ENCODE measurements at places on chromosomes 16 and 17.

- no peak for DNase-seq
These were observed 55.4 kb upstream of the HAPSTR1 start for GRCh38 chr16:9035996-9036395.

DNA sequence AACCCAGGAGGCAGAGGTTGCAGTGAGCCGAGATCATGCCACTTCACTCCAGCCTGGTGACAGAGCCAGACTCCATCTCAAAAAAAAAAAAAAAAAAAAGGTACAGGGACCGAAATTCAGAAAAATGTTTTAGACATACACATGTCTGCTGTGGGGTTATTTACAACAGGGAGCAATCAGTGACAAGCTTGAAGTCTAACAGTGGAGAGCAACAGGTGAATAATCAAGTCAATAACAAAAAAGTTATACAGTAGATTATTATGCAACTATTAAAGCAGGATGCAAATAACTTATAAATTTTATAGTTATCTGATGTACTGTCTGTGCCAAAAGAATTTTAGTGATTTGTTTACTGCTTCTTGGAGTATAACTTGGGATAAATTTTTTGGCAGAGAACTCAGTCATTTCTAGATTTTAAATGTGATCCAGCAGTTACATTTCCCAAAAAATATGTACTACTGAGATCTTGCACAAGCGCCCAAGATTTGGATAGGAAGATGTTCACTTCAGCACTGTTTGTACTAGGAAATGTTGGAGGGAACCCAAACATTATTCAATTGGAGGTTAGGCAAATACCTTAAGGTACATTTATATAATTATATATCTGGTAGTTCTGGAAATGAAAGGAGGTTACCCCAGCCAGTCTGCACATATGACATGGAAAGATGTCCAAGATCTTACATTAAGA lies 34.1 kb downstream of the EEF2K start:
- DNase-seq = no peak

GRCh38 chr17:64073771-64074703 lies 53.6 kb upstream of the ICAM2 start:
- DNase-seq = no peak

DNA sequence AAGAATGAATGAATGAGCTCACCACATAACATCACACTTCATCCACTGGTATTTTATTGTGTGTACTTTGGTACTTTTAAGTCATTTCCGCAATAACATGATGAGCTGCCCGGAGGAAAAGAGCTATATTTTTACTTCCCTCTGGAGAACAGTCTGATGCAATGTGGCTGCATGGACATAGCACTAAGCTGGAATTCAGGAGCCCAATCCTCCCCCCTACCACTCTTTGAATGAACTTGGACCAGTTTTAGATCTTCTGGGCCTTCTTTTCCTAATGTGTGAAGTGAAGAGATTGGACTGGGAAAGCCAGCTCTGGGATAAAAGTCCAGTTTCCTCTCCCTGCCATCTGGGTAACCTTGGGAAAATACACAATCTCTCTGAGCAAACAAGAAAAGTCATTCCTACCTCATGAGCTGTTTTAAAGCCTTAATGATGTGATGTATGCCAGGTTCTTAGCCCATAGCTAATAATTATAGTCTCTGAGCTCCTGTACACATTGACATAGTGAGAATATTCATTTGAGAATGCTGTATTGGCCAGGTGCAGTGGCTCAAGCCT lies 79.3 kb downstream of the ABCC12 start:
- DNase-seq = no peak

DNA sequence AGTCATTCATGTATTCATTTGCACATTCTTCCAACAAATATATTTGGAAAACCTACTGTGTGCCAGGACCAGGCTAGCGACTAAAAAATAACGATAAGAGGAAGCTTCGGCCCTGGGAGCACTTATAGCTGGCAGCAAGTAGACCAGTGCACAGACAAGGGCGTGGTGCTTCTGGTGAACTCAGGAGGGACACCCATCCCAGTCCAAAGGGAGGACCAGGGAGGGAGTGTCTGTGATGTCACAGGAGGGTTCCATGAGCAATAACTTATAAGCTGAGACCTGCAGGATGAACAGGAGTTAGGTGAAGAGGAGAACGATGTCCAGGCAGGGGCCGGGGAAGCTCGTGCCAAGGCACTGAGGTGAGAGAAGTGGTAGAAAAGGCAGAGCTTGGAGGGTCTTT lies 17.4 kb upstream of the PHOSPHO1 start:
- DNase-seq = no peak

DNA sequence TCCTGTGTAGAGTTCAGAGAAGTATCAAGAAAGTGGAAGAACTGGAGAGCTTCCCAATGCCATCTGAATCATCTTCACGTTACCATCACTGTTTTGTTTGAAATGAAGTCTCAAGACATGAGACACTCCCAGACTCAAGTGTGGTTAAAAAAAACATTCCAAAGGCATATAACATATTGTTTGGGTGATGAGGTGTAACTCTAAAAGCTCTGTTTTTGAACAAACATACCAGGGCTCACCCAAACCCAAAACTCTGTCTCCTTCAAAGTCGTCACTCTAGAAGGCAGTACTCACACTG lies 6.3 kb upstream of the ZCCHC14 start:
- no peak for DNase-seq

DNA sequence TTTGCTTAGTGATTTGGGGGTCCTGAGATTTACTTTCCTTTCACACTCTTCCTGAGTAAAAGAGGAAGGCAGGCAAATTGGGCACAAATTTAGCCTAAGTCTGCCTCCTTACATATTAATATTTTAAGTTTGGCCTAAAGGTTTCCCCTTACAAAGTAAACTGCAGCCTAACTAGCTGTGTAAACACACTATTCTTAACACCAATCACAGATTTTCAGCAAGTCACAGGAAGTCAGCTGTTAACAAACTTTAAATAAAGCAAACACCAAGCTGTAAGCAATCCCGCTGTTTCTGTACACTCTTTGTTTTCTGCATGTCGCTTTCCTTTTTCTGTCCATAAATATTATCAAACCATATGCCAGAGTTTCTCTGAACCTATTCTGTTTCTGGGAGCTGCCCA lies 45.1 kb upstream of the ABCC11 start:
- no peak for DNase-seq

GRCh38 chr16:47617732-47618131 lies 156.6 kb downstream of the PHKB start:
- no peak for DNase-seq

DNA sequence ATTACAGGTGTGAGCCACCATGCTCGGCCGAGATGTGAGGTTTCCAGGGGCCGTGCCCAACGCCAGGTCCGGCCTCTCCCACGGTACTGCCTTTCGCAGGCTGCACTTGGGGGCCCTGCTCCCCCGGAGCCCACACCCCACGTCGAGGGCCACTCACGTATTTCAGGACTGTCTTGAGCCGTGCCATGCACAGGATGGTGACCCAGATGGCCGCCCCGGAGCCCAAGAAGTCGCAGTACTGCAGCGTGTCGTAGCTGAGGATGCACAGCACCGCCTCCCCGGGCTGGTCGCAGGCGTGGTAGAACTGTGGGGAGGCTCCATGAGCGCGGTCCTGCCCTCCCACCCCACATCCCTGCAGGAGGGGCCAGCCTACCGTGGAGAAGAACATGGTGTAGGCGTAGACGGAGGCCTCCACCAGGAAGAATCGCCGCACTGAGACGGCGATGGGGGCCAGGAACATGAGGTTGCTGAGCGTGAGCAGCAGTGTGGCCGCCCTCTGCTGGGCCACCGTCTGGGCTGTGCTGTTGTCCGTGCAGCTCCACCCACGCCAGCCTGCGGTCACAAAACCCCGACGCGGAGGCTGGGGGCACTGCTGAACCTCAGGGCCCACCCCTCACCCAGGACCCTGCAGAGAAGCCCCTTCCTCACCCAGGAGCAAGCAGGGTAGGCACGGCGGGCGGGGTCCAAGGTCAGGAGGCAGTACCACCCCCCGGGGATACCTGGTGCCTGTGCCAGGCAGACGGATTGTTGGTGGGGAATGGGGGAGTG lies 3.7 kb upstream of the MRPL28 start:
- DNase-seq = no peak

- no peak for DNase-seq
These were observed 167.1 kb upstream of the MAF start for GRCh38 chr16:79767421-79768275.

DNA sequence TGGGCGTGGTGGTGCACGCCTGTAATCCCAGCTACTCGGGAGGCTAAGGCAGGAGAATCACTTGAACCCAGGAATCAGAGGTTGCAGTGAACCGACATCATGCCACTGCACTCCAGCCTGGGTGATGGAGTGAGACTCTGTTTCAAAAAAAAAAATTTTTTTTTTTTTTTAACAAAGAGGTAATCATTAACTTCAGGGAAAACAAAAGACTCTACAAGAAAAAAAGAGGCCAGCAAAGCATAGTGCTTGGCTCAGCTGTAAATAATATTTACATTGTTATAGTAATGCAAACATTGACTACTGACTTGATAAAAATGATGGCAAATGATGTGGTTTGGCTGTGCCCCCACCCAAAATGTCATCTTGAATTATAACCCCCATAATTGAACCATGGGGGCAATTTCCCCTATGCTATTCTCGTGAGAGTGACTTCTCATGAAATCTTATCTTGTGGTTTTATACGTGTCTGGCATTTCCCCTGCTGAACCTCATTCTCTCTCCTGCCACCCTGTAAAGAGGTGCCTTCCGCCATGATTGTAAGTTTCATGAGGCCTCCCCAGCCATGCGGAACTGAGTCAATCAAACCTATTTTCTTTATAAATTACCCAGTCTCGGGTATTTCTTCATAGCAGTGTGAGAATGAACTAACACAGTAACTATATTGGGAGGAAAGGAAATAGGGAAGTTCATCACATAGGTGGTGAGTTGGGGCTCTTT lies 12.7 kb upstream of the SSTR2 start:
- DNase-seq = no peak

DNA sequence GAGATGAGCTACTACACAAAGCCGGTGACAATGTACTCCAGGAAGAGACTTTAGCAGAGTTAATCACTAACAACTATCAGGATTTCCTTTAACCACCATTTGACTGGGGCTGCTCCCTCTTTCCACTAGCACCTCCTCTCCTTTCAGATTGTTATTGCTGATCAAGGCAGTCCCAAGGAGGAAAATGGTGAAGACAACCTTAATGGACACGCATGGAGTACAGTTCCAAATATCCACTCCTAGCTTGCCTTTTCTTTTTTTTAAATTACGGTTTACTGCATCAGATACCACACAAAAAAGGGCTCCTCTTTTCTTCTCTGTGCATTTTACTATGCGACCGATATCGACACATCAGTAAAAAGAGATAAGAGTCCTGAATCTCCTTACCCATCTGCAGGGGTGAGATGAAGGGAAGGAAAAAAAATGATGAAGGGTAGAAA lies 30.9 kb downstream of the FAM222B start:
- DNase-seq = no peak
